Cerebellar cortex (tissue), 1 donor: ENCODE measurements at places on chromosomes 16 and 17.

GRCh38 chr16:72974142-72974769 lies 73.7 kb downstream of the ZFHX3 start:
- DNase-seq, result no peak

- no peak for DNase-seq
Measured at GRCh38 chr17:28227316-28228108, 91.5 kb upstream of the TMEM97 start.

GRCh38 chr17:40605306-40605705 lies 40.0 kb upstream of the CCR7 start:
- DNase-seq, result no peak

DNA sequence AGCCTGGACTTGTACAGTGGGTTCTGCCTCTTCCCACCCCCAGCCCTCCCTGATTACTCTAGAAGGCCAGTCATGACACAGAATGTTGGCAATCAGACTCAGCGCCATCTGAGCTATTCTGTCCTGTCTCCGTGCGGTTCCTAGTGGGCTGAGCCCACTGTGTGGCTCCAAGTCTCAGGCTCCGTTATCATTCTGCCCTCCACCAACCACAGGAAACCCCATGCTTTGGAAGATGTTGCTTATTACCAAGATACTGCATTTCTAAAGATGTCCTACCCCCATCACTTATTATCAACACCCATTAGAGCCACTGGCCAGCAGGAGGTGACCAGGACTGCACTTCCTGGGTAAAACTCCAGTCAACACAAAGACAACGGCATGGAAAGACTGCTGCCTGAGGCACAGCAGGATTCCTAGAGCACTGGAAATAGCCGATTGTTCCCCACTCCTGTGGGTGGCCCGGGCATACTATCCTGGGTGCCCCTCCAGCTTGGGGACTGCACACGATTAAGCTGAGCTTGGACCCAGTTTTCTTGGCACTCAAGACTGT lies 133.6 kb downstream of the AATF start:
- DNase-seq, result no peak

GRCh38 chr16:2979669-2980226 lies 498 bp downstream of the PKMYT1 start:
- no peak for DNase-seq

DNA sequence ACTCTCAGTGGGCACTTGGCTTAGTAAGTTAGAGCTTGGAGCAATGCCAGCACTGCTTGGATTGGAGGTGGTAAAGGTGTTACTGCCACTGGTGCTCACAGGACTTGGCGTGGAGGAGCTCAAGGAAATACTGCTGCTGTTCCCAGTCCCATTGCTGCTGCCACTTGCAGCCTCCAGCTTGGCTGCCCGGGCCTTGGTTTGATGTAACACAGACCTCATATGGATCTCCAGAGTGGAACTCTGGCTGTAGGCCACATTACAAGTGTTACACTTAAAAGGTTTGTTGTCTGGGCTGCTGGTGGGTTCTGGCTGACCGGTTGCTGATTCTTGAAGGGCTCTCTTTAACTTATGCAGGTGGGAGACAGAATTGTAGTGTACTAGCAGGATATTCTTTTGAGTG lies 250.3 kb downstream of the ZFHX3 start:
- no peak for DNase-seq

- DNase-seq, result no peak
Measured at GRCh38 chr17:35895636-35896587, 15.8 kb upstream of the CCL5 start.
